ENCODE measurements at places on chromosomes 6 and 20. TPM values are rescaled to one million over a fixed set of nuclear protein-coding genes. Genes with fewer than 3 reads are reported as not detected.
A peak's percentile ranks its signal among the peaks of the same experiment; 100 is the strongest.

- no peaks in the 10 kb centered on the region for H3K36me3 ChIP-seq
- H3K27me3 ChIP-seq: no peaks in the 10 kb centered on the region
- no peak overlapping the region for H3K4me3 ChIP-seq
- peak; percentile 74 for DNase-seq
Measured at GRCh38 chr6:16229700-16230099, 8.7 kb upstream of the GMPR start.

DNA sequence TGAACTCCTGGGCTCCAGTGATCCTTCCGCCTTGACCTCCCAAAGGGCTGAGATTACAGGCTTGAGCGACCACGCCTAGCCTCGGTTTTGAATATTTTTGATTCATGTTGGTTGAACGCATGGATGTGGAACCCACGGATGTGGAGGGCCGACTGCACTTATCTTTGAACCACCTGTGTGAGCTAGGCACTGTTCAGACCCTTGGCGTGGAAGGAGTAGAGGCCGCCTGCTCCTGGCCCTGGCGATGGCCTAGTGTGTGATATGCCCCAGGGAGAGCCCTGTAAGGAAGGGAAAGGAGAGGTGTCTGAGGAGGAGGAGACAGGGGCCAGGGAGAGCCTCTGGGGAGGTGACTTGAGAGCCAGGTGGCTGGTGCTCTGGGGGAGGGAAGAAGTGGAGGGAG, 64.3 kb downstream of the BCAS4 start:
- DNase-seq: no peak
- H3K4me1 ChIP-seq: peaks cover 19% of the 10 kb centered on the region
- H3K4me3 ChIP-seq: no peak overlapping the region

GRCh38 chr6:85641897-85642773, 551 bp downstream of the SYNCRIP start:
- DNase-seq: peak; percentile 72
- no peaks in the 10 kb centered on the region for H3K4me1 ChIP-seq
- no peaks in the 10 kb centered on the region for H3K36me3 ChIP-seq
- H3K27ac ChIP-seq: peak overlapping the region; percentile 100
- no peaks in the 10 kb centered on the region for H3K27me3 ChIP-seq

- no peaks in the 10 kb centered on the region for H3K27me3 ChIP-seq
- peaks cover 5% of the 10 kb centered on the region for H3K4me1 ChIP-seq
- H3K4me3 ChIP-seq: no peak overlapping the region
- no peak for DNase-seq
- no peaks in the 10 kb centered on the region for H3K36me3 ChIP-seq
Measured at GRCh38 chr6:83092756-83093399, 25.4 kb downstream of the DOP1A start.

GRCh38 chr20:14113416-14113815, 118.1 kb downstream of the MACROD2 start:
- H3K27ac ChIP-seq: no peak overlapping the region
- no peak for DNase-seq
- no peaks in the 10 kb centered on the region for H3K4me1 ChIP-seq
- H3K27me3 ChIP-seq: no peaks in the 10 kb centered on the region

DNA sequence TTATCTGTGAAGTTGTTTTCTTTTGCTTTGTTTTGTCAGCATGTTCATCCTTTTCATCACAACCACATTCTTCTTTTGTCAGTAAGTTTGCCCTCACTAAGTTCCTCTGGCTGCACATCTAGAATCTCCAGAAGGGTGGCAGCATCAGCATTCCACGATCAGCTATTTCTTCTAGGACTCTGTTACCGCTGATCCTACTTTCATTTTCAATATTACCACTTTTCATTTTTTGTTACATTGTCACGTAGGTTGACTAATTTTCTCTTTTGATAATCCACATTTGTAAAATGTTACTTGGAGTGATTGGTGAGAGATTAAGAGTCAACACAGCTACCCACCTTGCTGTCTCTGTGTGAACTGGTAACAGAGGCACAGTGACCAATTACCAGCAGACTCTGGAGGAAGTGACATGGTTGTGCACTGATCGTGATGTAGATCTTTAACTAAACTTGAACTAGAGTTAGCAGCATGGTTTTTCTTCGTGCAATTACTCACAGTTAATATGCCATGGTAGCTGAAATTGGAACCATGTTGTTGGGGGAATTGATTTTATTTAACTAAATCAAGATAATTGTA, 307.9 kb upstream of the SLC35B3 start:
- no peak overlapping the region for H3K27ac ChIP-seq
- no peak for DNase-seq
- no peaks in the 10 kb centered on the region for H3K36me3 ChIP-seq
- H3K4me1 ChIP-seq: no peaks in the 10 kb centered on the region
- H3K27me3 ChIP-seq: no peaks in the 10 kb centered on the region
- H3K4me3 ChIP-seq: no peak overlapping the region

Gene SERINC1
- total RNA-seq: 142 TPM

Gene GRM1
- total RNA-seq: 5.6 TPM

Gene BPI
- total RNA-seq: 17.5 TPM

Gene RAD21L1
- 7.5 TPM for total RNA-seq
